ENCODE measurements at places on chromosomes 5 and 9.

DNA sequence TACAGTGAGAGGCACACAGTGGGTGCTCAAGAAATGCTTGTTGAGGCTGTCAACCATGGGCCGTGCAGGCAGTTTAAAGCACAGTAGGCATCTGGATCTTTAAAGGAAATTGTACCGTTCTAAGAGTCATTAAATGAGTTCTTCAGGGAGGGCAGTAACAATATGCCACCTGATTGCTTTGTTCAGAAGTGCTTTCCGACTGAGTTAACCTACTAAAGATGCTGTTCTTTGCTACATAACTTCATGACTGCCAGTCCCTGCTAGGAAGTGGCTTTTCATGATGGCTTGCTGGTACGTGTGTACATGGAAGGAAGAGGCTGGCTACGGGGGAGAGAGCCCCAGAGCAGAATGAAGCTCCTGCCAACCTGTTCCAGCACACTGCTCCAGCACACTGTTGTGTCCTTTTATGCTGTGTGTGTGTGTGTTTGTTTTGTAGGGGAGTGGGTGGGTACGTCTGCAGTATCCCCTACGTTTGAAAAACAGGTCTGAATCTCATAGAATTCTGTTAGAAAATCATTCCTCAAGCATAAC is 41.9 kb upstream of the PPP2R2B start:
- DNase-seq: peak; percentile 30

DNA sequence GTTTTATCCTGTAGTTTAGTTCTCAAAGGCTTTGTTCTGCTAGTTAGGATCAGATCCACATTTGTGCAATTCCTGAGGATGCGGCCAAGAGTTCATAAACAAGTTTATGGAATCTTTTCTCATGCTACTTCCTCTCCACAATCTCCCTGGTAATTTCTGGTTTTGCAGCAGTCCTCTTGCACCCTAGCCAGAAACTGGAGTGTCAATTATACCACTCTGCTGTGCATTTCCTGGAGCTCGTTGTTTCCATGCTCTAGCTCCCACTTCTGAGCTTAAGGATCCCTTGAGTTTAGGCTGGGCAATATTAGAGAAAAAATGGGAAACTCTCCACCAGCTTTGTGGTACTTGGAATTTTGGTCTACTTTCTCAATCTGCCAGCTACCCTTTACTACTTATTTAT is 474.7 kb downstream of the DIRAS2 start:
- DNase-seq: no peak

DNA sequence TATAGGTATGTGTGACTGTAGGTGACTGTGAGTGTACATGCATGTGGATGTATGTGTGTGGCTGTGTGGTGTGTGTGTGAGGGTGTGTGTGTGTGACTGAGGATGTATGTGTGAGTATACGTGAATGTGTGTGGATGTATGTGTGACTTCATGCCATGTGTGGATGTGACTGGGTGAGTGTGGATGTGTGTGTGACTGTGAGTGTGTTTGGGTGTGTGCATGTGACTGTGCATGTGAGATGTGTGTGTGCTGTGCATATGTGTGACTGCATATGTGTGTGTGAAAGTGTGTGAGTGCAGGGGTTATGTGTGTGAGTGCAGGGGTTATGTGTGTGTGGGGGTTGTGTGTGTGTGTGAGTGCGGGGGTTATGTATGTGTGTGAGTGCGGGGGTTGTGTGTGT is 42.3 kb downstream of the RXRA start:
- DNase-seq: no peak

DNA sequence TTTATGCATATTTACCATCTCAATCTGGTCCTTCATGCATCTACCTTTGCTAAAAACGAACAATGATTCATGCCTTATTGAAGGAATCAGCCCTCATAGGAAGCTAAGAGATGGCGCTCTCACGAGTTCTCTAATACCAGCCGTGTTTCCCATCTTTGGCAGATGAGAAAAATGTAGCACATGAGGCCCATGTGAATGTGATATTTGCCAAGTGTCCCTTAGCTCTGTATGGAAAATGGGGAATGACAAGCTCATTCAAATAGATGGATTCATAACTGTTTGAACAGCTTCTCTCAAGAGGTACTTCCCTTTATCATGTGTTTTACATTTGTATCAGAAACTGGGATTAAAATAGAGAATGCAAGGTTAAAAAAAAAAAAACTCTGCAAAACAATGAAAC is 66.1 kb downstream of the TTC39B start:
- no peak for DNase-seq

GRCh38 chr9:17216011-17216410 is 81.2 kb downstream of the CNTLN start:
- DNase-seq: no peak

DNA sequence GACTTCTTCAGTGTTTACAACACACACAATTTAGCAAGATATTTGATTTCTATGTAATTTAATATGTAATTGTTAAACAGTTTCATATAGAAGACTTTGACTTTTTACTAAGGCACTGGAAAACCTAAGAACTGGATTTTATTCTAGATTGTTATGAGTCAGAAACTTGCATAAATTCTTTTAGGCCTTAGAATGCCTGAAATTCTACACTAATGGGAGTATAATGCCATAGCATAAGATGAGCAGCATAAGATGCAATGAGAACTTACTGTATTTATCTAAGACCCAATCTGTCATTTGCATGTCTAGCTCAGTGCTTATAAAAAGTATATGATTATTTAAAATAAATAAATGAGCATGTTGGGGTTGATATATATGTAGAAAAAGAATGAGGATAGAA is 285.2 kb downstream of the CDH12 start:
- no peak for DNase-seq

- peak; percentile 50 for DNase-seq
Measured at GRCh38 chr5:119578937-119579336, 50.4 kb upstream of the FAM170A start.

DNA sequence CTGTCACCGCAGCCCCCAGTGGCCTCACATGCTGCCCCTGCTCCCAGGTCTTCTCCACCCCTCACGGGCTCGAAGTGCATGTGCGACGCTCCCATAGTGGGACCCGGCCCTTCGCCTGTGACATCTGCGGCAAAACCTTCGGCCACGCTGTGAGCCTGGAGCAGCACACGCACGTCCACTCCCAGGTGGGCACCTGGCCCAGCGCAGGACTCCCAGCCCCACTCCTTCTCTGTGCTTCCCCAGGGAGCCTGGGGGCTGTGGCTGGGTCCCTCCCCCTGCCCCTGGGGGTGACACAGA is 10.5 kb downstream of the GFI1B start:
- no peak for DNase-seq

- DNase-seq: no peak
Measured at GRCh38 chr9:136386018-136386417, 12.5 kb upstream of the CARD9 start.

DNA sequence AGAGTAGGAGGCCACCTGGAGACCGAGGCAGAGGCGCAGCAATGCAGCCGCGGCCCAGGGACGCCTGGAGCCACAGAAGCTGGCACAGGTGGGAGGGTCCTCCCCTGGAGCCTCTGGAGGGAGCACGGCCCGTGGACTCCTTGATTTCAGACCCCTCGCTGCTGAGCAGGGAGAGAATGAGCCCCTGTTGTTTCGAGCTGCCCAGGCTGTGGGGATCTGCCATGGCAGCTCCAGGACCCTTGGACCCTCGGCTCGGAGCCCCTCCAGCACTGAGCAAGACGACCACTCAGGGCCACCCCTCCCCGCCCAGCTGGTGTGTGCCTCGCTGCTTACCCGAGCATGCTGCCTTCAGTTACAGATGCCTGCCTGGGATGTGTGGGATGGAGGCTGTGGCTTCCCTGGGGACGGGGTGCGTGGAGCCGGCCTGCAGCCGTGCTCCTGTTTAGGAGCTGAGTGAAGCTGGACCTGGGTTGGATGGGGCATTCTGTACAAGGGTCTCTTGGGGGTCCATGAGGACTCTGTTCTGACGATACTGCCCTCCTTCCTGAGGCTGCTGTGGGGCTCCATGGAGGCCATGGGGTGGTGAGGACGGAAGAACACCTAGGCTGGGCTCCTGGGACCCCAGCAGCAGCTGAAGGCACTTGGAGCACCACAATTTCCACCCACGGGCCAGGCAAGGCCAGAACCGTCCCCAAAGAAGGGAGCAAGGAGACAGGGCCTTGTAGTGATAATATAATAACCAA is 115.1 kb upstream of the LPCAT1 start:
- no peak for DNase-seq
